Fibroblast of the aortic adventitia (primary cell): ENCODE measurements at places on chromosomes 12 and 14.

DNA sequence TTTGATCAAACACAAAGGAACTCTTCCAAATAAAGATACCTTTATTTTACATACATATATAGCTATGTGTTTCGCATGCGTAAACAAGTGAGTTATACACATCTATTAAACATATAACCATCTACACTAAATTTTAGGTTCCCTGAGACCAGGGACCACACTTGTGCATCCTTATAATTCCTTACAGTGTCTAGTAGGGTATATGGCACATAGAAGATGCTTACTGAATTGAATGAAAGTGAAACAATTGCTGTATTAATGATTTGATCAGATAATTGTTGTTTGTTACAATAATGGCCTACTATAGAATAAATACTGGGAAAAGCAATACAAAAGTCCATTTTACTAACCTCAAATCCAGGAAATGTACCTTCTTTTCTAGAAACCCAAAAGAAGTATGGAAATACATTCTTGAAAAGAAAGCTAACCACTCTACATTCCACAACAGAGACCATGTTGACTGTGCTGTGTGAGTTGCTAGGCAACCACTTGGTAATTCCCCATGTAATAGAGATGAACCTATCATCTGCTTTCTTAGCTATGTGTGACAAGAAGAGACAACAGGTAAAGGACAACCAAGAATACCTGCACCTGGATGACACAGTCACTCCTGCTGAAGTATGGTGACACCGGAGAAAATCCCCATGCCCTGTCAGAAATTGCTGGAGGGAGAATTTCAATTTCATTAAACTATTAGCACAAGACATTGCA is 11.9 kb upstream of the CIPC start:
- DNase-seq, result no peak

DNA sequence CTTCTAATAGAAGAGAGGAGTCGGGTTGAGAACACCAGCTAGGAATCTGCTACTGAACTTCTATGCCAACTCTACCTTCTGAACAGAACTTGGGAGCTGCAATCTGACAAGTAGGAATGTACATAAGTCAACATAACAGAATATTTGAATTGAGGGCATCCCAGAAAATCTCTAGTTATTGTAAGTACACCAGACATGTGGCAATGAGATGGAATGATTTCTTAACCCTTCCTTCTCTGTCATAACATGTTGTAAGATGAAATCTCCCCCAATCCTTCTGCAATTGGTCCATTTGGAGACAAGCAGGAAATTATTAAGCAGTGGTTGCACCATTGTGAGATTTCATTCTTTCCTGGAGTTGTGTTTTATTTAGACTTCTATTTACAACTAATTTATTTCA is 68.7 kb upstream of the TMPO start:
- DNase-seq, result peak; percentile 48

DNA sequence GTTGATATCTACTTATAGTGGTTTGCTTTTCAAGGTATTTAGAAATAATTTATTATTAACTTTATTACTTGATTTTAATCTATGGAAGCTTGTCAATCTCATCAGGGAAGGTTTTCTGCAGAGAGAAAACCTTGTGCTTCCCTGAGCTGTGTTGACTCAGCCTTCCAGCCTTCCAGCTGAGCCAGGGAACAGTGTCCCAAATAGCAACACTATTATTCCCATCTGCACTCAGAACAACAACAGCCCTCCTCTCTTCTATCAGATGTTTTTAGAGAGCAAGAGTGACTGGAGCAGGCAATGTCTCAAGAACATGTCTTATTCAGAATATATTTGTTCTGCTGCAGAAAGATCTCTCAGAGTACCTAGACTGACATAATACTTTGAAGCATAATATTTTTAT is 389.9 kb upstream of the GARIN6 start:
- no peak for DNase-seq

DNA sequence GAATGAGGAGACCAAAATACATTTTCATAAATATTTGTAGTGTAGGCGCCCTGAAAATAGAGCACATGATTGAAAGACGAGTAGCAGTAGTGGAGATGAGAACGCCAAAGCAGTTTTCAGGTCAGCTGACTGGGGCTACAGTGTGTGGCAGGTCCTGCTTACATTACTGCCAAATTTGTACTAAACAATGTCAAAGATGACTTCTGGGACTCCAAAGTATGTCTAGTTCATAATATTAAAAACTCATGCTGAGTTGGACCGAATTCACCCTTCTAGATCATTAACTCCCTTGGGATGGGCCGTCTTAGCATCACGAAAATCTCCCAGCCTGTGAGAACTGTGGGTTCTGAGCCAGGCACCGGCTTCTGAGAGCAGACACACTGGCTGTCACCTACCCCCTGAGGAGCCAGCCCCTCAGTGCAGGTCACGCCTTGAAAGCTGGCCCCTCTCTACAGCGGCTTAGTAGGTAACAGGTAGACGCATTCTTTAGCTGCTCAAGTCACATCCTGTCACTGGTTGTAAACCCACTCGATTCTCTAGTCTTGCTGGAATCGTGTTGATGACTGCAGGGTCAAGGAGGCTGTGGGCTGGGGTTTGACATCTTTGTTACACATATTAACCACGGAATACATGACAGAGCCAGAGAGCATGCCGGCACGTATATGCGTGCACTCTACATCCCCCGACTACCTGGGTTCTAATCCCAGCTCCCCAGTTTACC is 210.4 kb downstream of the ETV6 start:
- no peak for DNase-seq

- peak; percentile 93 for DNase-seq
Observed at GRCh38 chr12:51326698-51327439, 2.9 kb upstream of the BIN2 start.

GRCh38 chr12:3398196-3398789 is 92.7 kb upstream of the PRMT8 start:
- no peak for DNase-seq

DNA sequence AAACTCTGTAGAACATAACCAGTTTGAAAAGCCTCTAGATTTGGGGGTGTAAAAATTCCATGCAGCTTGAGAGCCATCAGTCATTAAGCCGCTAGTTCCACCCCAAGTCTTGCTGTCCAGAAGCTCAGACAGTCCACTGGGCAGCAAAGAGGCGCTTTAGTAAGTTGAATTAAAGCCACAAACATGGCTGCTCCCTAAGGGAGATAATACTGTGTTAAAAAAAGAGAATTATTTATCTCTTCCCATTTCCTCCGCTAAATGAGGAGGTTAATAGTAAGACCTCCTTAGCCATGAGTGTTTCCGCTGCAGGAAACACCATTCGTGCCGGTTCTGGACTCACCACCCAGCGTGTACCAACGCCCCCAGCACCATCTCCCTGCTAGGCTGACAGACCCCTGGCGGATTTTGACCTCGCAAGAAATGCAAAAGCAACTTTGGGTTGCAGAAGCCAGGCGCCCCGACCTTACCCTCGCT is 536 bp downstream of the TM7SF3 start:
- peak; percentile 51 for DNase-seq

- DNase-seq, result no peak
Observed at GRCh38 chr14:38547961-38548490, 292.1 kb upstream of the CLEC14A start.

- DNase-seq, result no peak
Observed at GRCh38 chr14:88804035-88804434, 11.3 kb upstream of the EML5 start.

GRCh38 chr12:83996671-83997070 is 915.9 kb downstream of the SLC6A15 start:
- DNase-seq, result no peak

- DNase-seq, result no peak
Observed at GRCh38 chr14:91272341-91273272, 28.1 kb upstream of the GPR68 start.

- peak; percentile 35 for DNase-seq
Observed at GRCh38 chr14:68612049-68612448, 180.8 kb downstream of the ZFP36L1 start.

GRCh38 chr12:26077915-26078702 is 46.7 kb downstream of the BHLHE41 start:
- DNase-seq, result peak; percentile 35

GRCh38 chr12:131910302-131911027 is 16.0 kb downstream of the ULK1 start:
- no peak for DNase-seq

GRCh38 chr12:13816394-13816793 is 165.0 kb downstream of the GRIN2B start:
- no peak for DNase-seq

DNA sequence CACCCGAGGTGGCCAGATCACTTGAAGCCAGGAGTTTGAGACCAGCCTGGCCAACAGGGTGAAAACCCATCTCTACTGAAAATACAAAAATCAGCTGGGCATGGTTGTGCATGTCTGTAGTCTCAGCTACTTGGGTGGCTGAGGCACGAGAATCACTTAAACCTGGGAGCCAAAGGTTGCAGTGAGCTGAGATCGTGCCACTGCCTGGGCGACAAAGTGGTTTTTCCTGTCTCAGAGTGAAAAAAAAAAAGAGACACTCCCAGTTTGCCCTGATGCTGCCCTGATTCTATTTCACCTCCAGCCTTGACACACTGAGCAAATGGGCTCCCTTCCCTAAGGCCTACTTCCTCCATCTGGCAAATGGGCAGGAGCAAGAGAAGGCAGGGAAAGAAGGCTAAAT is 28.5 kb upstream of the PLEK2 start:
- DNase-seq, result no peak

DNA sequence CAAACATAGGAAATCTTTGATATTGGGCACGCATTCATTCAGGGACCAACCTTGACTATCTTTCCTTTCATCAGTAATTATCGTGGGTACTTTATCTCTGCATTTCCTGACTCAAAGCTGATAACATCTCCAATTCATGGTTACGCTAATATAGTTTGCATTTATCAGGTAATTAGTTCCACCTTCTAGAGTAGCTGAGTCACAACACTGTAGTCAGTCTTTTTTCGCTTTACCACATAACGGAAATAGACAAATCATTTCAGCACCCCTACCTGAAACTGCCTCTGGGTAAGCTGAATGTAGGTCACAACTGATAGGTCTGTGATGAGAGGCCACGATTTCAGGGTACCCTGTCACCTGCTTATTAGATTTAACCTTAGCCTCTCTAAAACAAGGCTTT is 36.7 kb upstream of the IL22 start:
- no peak for DNase-seq

DNA sequence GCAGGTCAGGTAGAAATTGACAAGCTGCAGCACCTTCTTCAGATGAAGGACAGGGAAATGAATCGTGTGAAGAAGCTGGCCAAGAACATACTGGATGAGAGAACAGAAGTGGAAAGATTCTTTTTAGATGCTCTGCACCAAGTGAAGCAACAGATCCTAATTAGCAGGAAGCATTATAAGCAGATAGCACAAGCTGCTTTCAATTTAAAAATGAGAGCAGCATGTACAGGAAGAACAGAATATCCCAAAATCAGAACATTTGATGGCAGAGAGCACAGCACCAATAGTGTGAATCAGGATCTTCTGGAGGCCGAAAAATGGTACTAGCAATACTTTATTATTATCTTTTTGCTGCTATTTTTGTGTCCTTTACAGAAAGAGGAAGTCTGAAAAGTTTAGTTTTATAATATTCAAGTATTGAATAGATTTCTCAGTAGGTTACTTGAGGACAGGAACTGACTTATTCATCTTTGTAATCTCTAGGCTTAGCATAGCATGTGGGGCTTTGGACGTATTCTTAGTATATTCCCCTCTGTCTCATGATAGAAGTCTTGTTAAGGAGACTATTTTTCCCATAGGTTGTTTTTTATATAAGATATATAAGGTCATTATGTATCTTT is 30.8 kb downstream of the BBOF1 start:
- DNase-seq, result no peak

DNA sequence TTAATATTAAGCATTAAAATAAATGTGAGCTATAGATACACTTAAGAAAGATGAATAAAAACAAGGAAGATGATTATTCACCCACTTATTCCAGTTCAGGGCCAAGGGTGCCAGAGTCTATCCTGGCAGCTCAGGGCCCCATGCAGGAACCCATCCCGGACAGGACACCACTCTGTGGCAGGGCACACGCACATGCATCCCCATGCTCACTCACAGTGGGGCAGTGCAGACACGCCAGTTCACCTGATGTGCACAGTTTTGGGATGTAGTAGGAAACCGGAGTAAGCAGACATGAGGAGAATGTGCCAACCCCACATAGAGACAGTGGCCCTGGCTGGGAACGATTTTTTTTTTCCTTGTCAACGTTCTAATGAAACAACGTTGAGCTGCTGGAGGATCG is 47.2 kb downstream of the DICER1 start:
- no peak for DNase-seq

DNA sequence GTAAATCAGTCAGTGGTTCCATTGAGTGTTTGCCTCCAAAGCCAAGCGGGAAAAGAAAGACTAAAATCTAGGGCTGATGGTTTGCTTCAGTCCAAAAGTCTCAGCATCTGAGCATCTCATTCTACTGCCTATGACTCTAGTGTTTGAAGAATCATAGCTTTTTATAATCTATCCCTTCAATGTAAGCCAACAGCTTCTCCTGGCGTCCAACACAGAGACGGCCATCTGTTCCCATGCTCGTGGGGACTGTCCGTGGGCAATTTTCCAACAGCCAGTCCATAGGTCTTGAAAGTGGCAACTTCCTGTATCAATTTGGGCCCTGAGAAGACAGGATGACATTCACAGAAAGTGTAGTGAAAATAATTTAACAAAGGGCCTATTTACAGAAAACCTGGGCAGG is 544.4 kb upstream of the TMEM132C start:
- DNase-seq, result no peak

DNA sequence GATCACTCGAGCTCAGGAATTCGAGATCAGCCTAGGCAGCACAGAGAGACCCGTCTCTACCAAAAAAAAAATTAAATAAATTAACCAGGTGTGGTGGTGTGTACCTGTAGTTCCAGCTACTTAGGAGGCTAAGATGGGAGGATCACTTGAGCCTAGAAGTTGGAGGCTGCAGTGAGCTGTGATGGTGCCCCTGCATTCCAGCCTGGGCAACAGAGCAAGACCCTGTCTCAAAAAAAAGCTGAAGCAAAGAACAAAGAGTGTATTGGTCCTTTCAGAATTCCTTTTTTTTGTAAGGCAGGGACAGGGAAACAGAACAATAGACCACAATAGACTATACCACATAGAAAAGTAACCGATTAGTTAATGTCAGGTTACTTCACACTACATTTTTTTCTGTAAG is 47.4 kb downstream of the MARK3 start:
- DNase-seq, result no peak

- no peak for DNase-seq
Observed at GRCh38 chr12:85283560-85283959, 3.5 kb downstream of the ALX1 start.

- DNase-seq, result peak; percentile 46
Observed at GRCh38 chr12:116133149-116133548, 144.3 kb downstream of the MED13L start.

- no peak for DNase-seq
Observed at GRCh38 chr12:122840580-122841513, 5.6 kb downstream of the HIP1R start.

DNA sequence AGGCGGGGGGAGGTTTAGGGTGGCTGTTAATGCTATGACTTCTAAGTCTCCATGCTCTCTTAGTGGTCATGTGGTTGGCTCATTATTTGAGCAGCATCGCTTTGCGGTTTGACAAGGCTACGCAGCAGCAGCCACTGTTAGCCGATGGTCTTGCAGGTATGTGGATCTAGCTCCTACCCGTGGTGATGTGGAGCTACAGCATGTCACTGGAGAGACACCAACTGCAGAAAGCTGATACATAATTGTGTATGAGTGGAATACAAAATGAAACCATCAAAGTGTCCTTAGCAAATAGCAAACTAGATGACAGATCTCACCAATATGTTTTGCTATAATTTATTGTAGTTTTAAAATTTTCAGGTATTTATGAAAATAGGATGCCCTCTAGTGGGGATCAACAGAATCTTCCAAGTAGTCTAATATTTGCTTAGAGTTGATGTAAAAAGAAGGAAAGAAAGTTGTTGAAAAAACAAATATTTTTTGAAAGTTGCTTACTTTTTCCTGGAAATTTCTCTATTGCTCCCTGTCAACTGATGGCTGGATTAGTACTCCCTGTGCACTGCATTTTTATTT is 94.9 kb downstream of the NAV3 start:
- peak; percentile 95 for DNase-seq
